Activated T-cell treated with anti-CD3 and anti-CD28 coated beads, Interleukin-2, amount 50 U/mL, for 48 hours (primary cell): ENCODE measurements at places on chromosomes 1 and 21.

- DNase-seq = no peak
These were observed 32.0 kb upstream of the EDARADD start for GRCh38 chr1:236361909-236362590.

GRCh38 chr1:229325401-229325800 is 17.4 kb downstream of the CCSAP start:
- DNase-seq = no peak

GRCh38 chr1:236009857-236010256 is 55.0 kb downstream of the NID1 start:
- no peak for DNase-seq

DNA sequence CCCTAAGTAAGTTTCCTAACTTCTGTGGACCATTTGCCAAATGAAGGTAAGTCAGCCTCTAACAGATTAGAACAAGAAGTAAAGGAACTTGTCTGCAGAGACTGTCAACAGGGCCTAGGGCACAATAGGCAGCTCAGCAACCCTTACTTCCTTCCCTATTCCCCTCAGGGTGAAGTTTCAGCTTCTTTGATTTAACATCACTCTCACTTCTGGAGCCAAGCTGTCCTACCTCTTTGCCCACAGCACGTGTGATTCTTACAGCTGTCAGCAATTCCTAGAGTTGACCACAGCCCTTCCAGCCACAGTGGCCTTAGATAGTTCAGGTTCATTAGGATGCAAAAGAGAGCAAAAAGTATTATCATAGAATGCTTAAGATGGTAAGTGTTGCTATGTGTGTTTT is 7.6 kb upstream of the EIF4G3 start:
- no peak for DNase-seq

GRCh38 chr21:43812139-43812821 is 22.9 kb downstream of the RRP1 start:
- no peak for DNase-seq

DNA sequence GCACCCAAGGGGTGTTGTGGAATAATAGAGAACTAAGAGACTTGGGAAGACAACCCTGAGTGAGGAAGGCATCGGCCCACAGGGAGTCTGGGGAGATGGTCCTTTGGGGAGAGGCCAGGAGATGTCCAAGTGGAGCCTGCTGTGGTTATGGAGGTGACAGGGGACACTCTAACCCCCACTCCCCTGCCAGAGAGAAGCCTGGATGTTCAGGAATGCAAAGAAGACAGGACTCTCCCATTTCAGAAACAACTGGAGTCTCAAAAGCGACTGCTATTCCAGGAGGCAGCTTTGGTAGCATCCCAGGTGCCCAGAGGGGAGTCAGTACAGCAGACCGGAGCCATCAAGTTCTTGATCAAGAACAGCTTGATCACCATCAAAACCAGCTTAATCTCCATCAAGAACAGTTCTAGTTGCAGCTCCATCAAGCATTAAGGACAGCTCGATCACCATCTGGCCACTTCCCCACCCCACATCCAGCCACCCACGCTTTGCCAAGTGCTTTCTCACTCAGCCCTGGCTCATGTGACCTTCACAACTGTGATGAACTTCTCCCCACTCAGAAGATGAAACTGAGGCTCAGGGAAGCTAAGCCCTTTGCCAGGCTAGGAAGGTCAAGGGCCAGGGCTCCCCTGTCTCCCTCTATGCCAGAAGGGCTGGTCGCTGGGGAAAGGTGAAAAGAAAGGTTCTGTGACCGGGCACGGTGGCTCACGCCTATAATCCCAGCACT is 743 bp downstream of the CD52 start:
- DNase-seq = peak; percentile 75

GRCh38 chr1:80818211-80818610 is 982.5 kb upstream of the ADGRL2 start:
- no peak for DNase-seq

DNA sequence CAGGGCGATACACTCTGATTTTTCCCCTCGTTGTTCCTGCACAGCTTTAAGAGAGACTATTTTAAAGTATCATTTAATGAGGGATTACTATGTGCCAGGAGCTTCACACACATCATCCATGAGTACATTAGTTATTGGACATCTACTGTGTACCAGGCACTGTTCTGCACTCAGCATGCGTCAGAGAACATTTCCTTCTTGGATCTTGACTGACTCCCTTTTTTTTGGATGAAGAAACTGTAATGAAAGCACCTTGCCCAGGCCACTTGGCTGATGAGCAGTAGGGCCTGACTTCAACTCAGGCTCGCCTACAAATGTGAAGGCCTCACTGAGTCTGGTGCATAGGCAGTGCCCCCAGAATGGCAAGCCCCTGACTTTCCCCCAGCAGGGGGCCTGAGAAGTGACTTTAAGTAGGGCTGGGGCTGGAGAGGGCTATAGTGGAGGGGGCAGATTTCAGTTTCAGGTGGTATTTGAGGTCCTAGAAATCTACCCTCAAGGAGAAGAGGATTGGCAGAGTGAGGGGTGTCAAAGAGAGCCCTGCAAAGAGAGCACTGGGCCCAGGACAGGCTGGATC is 50.0 kb downstream of the PTPRU start:
- no peak for DNase-seq

- no peak for DNase-seq
These were observed 2.7 kb upstream of the CDC42BPA start for GRCh38 chr1:227321035-227321434.

GRCh38 chr1:11752359-11753088 is 9.5 kb upstream of the C1orf167 start:
- no peak for DNase-seq

DNA sequence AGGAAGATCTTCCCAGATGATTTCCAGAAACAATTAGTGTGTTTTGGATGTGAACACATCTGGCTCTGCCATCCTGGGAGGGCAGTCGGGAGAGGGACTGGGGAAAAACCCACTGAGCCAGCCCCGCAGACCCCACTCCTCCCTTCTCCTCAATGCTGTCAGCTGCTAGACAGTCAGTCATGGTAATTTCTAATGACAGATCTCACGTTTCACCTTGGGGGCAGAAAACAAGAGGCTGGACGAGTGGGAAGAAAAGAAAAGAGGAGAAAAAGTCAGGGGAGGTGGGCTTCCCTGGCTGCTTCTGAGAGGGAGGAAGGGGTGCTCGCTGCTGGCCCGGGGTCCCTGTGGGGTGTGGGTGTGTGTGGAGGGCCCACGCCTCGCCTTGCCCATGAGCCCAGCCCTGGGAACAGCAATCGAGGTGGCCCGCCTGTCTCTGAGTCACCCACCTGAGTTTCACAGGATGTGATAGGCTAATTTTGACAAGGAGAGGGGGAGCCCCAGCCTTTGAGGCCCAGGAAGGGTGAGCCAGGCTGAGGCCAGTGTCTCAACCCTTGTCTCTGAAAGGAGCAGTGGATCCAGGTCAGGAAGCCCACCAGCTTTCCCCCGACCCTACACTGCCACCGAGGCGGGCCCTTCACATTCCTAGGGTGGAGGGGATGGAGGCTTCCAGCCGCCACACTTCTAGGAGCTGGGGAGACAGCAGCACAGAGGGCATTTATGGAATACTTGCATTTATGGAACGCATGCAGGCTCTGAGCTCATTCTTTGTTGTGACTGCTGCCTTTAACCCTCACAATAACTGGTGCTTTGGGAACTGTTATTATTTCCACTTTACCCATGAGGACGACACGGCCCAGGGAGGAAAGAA is 49.1 kb upstream of the IFNLR1 start:
- DNase-seq = peak; percentile 72
